Gastroesophageal sphincter (tissue), 4 donors: ENCODE measurements at places on chromosomes 2 and 18.

GRCh38 chr2:238187618-238188548 is 15.6 kb downstream of the ILKAP start:
- peaks cover 9% of the 10 kb centered on the region for H3K36me3 ChIP-seq
- no peaks in the 10 kb centered on the region for H3K27me3 ChIP-seq
- H3K4me3 ChIP-seq: no peak overlapping the region

GRCh38 chr2:184756885-184757284 is 158.6 kb downstream of the ZNF804A start:
- no peak overlapping the region for H3K27ac ChIP-seq
- no peaks in the 10 kb centered on the region for H3K27me3 ChIP-seq
- no peak overlapping the region for H3K4me3 ChIP-seq
- no peaks in the 10 kb centered on the region for H3K4me1 ChIP-seq
- no peaks in the 10 kb centered on the region for H3K36me3 ChIP-seq

- no peak overlapping the region for H3K27ac ChIP-seq
- no peak overlapping the region for H3K4me3 ChIP-seq
Observed at GRCh38 chr2:128682266-128682665, 363.6 kb upstream of the HS6ST1 start.

- H3K27ac ChIP-seq: peak overlapping the region; percentile 74
- no peak overlapping the region for H3K4me3 ChIP-seq
- H3K36me3 ChIP-seq: no peaks in the 10 kb centered on the region
- ATAC-seq: peak; percentile 94
Observed at GRCh38 chr2:65300134-65300760, 72.6 kb downstream of the ACTR2 start.

- no peak for ATAC-seq
- no peaks in the 10 kb centered on the region for H3K4me1 ChIP-seq
- H3K36me3 ChIP-seq: no peaks in the 10 kb centered on the region
- no peaks in the 10 kb centered on the region for H3K27me3 ChIP-seq
- no peak overlapping the region for H3K4me3 ChIP-seq
- H3K27ac ChIP-seq: no peak overlapping the region
Observed at GRCh38 chr2:152846697-152847470, 128.5 kb downstream of the ARL6IP6 start.

- no peaks in the 10 kb centered on the region for H3K27me3 ChIP-seq
- ATAC-seq: no peak
- H3K36me3 ChIP-seq: no peaks in the 10 kb centered on the region
- no peak overlapping the region for H3K27ac ChIP-seq
- peaks cover 19% of the 10 kb centered on the region for H3K4me1 ChIP-seq
- H3K4me3 ChIP-seq: no peak overlapping the region
Observed at GRCh38 chr2:62460175-62460574, 45.8 kb downstream of the TMEM17 start.

- no peaks in the 10 kb centered on the region for H3K36me3 ChIP-seq
- H3K4me3 ChIP-seq: no peak overlapping the region
- H3K4me1 ChIP-seq: peaks cover 5% of the 10 kb centered on the region
- H3K27ac ChIP-seq: no peak overlapping the region
- no peaks in the 10 kb centered on the region for H3K27me3 ChIP-seq
Observed at GRCh38 chr2:105411720-105412407, 13.0 kb upstream of the FHL2 start.

DNA sequence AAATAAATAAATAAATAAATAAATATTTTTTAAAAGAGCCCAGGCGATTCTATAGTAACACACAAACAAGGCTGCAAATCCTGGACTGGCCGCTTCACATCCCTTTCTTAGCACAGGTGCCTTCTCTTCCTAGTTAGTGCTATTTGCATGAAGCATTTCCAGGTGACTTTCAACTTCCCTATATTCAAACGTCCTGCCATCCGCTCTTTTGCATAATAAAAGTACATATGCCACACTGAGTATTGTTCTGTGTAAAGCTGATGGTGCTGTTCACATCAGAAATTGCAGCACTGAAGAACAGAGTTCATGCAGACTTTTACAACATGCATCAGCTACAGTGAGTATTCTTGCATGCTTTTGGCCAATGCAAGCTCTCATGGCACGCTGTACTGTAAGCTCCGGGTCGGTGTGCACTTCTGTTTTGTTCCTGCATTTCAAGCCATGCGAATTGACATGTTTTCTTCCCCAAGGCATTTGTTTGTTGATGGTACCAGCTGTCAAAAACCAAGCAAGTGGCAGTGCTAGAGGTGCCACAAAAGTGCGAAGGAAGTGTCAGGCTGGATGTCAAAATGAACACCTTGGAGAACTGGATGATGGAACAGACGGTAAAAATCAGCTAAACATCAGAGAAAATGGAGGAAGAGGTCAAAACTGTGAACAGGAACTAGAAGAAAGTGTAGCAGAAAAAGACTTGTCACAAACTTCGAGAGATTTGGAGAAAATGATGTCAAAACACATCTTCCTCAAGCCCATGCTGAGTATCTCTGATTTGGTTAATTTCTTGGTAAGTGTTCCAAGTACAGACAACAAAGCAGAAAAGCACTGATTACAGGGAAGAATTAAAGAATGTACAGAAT is 25.5 kb upstream of the CEP68 start:
- H3K4me3 ChIP-seq: no peak overlapping the region
- no peaks in the 10 kb centered on the region for H3K36me3 ChIP-seq
- no peaks in the 10 kb centered on the region for H3K4me1 ChIP-seq
- H3K27me3 ChIP-seq: no peaks in the 10 kb centered on the region
- no peak for ATAC-seq
